Astrocyte (in vitro differentiated cells and primary cell): ENCODE measurements at places on chromosomes 5 and 9.

- no peak for DNase-seq
These were observed 25.8 kb upstream of the S1PR3 start for GRCh38 chr9:88965473-88965872.

DNA sequence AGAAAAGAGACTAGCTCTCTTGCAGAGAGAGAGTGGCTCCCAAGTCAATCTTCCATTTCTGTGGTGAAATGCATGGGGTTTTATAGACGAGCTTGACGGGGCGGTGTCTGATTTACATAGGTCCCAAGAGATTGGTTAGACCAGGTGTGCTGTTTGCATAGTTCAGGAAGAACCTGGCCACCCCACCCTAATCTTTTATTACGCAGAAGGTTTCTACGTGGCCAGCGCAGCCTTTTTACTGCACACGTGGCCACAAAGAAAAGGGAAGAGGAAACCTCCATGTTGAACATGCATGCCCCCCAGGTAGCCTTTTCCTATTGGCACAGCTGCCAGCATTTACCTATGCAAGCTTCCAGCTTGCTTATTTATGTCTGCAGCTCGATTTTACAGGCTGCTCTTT, 92.1 kb downstream of the CAVIN4 start:
- no peak for DNase-seq

GRCh38 chr5:177498013-177498787, 796 bp upstream of the PDLIM7 start:
- no peak for DNase-seq

- DNase-seq = peak; percentile 54
These were observed 1.6 kb downstream of the ELL2 start for GRCh38 chr5:95959888-95960666.

DNA sequence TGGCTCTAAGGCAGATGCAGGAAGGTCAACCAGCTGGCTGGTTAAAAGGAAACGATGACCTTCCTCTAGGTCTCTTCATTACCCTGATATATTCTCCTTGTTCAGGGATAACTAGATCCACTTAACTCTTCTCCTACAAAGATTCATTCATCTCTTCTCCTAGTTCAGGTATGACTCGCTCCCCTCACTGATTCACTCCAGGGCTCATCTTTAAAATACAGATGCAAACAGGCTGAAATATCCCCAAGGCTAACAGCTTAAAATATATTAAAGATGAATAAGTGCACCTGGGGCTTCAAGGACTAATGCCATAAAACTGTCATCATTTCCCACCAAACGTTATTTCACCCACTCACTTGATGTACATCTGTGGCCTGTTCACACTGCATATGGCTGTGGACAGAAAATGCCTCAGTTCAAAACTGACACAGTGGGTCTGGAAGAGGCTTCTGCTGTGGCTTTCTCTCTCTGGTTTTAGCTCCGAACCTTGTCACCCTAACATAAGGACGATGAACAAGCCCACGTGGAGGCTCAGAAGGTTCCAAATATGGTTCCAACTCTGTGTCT, 366.9 kb downstream of the DEPDC1B start:
- DNase-seq = peak; percentile 51

GRCh38 chr9:93549611-93550010, 26.8 kb upstream of the PHF2 start:
- DNase-seq = peak; percentile 3

- no peak for DNase-seq
These were observed 15.1 kb upstream of the TNFAIP8 start for GRCh38 chr5:119340597-119341218.

GRCh38 chr5:22044229-22044628, 808.9 kb downstream of the CDH12 start:
- no peak for DNase-seq

GRCh38 chr9:94664801-94665200, 25.5 kb upstream of the FBP1 start:
- no peak for DNase-seq

DNA sequence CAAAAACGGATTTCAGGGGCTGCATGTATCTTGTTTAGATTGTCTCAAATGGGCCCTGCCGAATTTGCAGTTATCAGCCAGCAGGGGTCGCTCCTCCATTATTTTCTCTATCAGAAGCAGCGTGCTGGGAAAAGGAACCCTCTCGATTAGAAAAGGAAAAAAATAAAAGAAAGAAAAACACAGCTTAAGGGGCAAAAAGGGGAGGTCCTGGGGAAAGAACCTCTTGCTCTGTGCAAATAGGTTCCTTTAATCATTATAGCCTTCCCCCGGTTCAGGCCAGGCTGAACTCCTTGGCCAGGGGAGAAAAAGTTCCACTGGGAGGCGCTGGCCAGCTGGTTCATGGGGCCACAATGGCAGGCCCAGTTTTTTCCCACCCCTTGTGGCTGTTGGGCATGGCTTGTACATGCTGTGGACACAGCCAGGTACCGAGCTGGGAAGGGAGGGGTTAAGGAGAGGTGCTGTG, 25.0 kb upstream of the CAPSL start:
- DNase-seq = no peak

DNA sequence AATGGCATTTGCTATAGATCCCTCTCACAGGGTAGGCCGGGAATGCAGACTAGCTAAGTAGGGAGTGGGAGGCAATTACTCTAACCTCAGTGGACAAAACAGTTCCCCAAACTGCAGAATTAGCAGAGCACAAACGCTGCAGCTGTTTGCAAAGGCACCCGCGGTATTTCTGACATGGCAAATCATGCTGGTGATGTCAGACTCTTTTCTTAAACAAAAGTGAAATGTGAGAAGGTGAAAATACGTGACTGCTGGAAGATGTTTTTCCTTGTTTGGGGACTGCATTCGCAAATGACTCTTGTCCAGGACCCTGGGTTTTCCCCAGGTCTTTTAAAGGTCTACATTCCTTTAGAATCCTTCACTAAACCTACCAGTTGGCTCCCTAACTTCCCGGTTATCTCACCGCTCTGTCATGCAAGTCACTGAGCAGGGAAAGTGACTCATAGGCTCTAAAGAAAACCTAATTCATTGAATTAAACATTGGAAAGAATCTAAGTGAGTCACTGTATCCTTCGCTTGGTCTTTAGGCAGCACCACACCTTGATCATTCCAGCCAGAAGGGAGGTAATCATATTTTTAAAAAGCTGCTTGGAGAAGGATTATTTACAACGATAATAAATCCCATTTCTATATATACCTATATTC, 91.5 kb upstream of the DNAH5 start:
- peak; percentile 100 for DNase-seq

- peak; percentile 20 for DNase-seq
These were observed 132.8 kb downstream of the RASEF start for GRCh38 chr9:82930116-82930515.

DNA sequence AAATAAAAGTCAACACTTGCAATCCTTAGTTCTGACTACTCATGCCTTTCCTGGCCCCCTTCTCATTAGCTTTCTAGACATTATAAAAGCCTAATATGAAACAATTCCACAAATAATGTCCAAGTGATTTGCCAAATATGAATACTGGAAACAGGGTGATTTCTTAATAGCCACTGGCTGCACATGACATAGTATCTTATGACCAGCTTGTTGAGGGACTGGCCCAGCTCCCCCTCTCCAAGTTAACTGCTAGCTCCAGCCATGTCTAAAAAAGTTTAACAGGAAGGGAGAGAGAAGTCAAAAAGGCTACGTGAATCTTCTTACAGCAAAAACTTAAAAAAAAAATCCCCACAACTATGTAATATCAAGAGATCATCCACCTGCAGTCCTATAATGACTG, 1.5 kb downstream of the CERT1 start:
- peak; percentile 43 for DNase-seq

DNA sequence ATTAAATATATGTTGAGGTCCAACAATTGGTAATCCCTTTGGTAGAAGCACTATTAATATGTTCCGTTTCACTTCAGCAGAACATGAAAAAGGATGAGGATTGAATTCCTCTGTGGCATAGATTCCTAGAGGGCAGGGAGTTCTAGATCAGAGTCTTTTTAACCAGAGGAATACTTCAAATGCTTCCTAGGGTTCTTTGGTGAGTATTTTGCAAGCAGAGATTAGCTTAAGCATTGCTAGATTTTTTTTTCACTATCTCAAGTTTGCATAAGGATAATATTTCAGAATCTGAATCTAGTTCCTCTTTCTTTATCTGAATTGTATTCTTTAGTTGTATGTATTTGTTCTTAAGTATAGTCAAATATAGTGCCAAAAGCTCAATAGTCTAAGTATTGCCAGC, 116.6 kb upstream of the ADAMTSL1 start:
- DNase-seq = peak; percentile 36

- peak; percentile 12 for DNase-seq
These were observed 418.3 kb downstream of the CDH10 start for GRCh38 chr5:24226479-24226878.
